Activated T-helper 1 cell treated with anti-CD3 and anti-CD28 coated beads, Interleukin-12 subunit alpha, Interleukin-12 subunit beta, Interleukin-2, Interleukin-4 antibody, amounts not matched to agents 30 ng/mL and 10 ng/mL and 1 ng/mL, durations not matched to agents 14 hours and 24 hours and 36 hours (primary cell): ENCODE measurements at places on chromosomes 4 and X. TPM values are rescaled to one million over a fixed set of nuclear protein-coding genes. Genes with fewer than 3 reads are reported as not detected.

- no peak for DNase-seq
Observed at GRCh38 chr4:69995526-69996016, at the start of gene STATH. TSS of gene STATH (plus strand) at chr4:69995966. CDS start at chr4:69998438, 2,472 bp downstream.

GRCh38 chr4:67929426-67929825 lies 33.9 kb downstream of the TMPRSS11A start:
- no peak for DNase-seq

DNA sequence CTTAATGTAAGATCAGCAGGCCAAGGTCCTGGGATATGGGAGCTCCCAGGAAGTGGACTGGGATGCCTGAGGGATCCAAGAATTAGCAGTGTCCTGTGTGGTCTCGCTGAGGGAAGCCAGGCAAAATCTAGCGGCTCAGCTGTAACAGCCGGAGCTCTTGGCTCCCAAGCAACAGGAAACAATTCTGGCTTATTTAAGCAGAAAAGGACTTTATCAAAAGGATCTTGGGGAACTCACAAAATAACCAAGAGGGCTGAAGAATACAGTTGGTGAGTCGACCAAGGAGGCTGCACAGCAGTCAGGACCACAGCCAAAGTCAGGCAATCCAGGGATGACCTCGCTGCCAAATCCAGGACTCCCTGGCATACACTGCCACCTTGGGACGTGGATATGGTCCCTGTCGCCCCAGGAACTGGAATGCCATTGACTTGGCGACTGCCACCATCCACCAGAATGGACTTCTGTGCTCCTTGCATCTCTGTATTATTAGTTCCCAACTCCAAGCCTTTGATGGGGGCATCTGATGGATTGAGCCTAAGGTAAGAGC lies 165.3 kb upstream of the BCOR start:
- DNase-seq: no peak

DNA sequence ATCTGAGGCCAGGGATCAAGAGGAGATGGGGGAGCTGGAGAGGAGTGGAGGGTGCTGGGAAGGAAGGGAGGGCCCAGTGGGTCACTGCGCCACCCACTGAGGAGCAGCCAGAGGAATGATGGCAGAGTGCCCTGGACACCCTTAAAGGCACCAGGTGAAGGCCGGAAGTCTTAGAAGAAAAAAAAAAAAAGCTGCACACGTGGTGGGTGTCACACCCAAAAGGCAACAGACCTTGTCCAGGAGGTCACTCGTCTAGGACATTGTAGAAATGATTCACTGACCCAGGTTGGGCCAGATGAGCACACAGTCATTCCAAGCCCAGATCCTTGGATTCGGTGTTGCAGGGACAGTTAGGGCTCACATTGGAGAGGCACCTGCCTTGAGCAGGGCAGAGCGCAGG lies 93.5 kb upstream of the TRIM2 start:
- DNase-seq: no peak

GRCh38 chr4:159374749-159375530 lies 272.1 kb downstream of the RAPGEF2 start:
- DNase-seq: no peak

GRCh38 chr4:15416357-15417232 lies 11.2 kb upstream of the C1QTNF7 start:
- DNase-seq: no peak

DNA sequence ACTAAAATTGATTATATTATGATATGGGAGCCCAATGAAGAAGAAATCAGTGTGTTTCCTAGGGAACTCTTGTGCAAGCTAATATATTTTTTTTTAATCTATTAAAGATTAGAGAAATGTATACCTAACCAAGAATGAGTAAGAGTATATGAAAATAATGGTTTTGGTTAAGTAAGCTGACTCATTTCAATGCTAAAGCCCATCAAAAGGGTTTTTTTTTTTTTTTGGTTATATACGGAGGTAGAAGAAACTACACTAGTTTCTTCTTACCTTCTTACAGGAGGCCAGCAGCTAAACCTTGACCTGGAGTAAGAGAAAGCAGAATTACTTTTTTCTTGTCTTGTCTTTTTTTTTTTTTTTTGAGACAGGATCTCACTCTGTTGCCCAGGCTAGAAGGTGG lies 27.5 kb downstream of the RUFY3 start:
- no peak for DNase-seq

- DNase-seq: no peak
Observed at GRCh38 chr4:170887396-170887795, 797.6 kb upstream of the AADAT start.

- DNase-seq: no peak
Observed at GRCh38 chrX:78493180-78493579, 165.8 kb upstream of the CYSLTR1 start.

DNA sequence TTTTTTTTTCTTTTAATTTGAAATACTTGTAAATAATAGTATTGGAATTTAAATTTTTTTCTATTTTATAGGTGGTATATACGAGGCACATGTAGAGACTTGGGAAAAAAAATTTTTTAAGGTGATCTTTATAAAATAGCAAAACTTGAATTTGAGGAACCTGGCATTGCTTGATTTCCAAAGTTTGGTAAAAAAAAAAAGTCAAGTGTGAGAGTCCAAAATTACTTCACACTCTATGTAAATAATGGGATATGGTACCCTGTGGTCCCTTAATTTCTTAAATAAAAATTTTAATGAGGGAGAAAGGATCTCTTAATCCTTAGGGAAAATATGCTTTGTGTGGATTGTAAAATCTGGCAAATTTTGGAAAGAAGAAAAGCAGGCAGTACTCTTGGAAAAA lies 19.0 kb downstream of the SPRY1 start:
- no peak for DNase-seq

DNA sequence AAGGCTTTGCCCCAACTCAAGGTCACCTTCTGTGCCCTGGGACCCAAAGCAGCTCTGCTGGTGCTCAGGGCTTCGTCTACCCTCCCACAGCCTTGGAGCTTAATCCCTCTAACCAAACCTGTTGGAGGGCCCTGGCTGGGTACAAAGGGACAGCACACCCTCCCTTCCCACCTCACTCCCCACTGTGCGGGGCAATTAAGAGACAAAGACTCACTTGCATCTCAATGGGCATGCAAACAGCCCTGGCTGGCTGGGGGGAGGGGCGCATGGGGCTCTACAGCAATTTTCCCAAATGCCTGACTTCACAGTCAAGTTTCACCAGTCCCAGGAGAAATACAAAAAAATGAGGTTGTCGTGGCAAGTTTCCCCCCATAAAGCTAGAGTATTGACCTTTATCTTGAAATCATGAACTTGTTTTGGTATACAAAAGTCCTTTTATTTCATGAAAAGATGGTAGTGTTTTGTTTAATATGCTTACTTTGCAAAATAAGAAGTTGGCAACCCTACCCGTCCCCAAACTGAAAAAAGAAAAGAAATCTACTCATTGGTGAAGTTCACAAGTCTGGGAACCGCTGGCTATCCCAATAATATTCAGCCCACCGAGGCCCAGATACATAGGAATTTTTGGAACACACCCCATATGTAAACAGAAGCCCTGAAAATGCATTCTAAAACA lies 4.1 kb upstream of the CD99L2 start:
- no peak for DNase-seq

- no peak for DNase-seq
Observed at GRCh38 chr4:53714236-53715140, 123.2 kb upstream of the LNX1 start.

- no peak for DNase-seq
Observed at GRCh38 chr4:165133150-165133549, 20.5 kb upstream of the TMEM192 start.

- no peak for DNase-seq
Observed at GRCh38 chr4:152530600-152530999, 5.3 kb downstream of the FBXW7 start.

GRCh38 chrX:5051831-5052491 lies 1176.7 kb downstream of the NLGN4X start:
- no peak for DNase-seq

Gene SPATA18
- total RNA-seq: 0.13 and 0.27 TPM in 2 replicates

Gene FAM236B
- total RNA-seq: not detected in 2 replicates

Gene SSX2
- not detected in 2 replicates for total RNA-seq

Gene SYNPO2
- total RNA-seq: 0.12 and 0.26 TPM in 2 replicates

Gene CTSO
- 0.73 and 0.93 TPM in 2 replicates for total RNA-seq

Gene ITIH6
- not detected in 2 replicates for total RNA-seq

Gene TLR7
- total RNA-seq: 0.07 and 0.10 TPM in 2 replicates

Gene TRPC3
- 2.3 and 2.5 TPM in 2 replicates for total RNA-seq

Gene FRMD7
- not detected in 2 replicates for total RNA-seq

Gene SYP
- 2.9 and 3.3 TPM in 2 replicates for total RNA-seq

Gene LRIT3
- 0.15 TPM in 1 of 2 replicates, not detected in the other for total RNA-seq

Gene VCX3A
- not detected in 2 replicates for total RNA-seq

Gene POF1B
- 0.05 and 0.12 TPM in 2 replicates for total RNA-seq
